ENCODE measurements at places on chromosomes 7 and 10.

DNA sequence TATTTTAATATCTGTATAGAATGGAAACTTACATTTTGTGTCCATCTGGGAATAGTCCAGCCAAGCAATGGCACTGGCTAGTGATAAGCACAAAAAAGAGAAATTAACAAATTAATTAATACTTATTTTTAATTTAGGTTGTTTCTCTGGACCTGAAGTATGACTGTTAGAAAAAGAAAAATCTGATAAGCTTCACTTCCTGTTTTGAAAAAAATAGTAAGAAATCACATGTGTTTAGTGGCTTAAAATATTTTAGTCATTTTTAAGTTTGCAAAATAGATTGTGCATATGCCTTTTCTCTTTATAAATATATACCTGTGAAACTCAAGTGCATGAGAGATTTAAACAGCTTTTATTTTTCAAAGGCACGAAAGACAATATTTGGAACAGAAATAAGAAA is 50.1 kb upstream of the CREB5 start:
- no peak for DNase-seq

GRCh38 chr7:28813243-28813962 is 144.7 kb downstream of the TRIL start:
- no peak for DNase-seq

DNA sequence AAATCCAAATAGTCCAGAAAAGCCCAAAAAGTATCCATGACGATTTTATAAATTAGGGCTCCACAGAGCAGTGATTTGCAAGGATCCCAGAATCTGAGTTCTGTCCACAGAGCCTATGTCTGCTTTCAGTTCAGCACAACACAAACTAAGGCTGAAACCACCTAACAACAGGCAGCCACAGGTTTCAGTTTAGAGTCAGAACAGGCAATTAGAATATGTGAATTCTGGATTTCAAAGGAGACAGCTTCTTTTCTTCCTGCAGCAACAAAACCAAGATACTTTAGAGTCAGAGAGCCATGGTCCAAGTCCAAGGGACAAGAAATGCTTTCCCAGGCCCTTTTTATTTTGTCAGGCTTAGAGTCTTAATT is 23.6 kb downstream of the IFIT3 start:
- peak; percentile 26 for DNase-seq

DNA sequence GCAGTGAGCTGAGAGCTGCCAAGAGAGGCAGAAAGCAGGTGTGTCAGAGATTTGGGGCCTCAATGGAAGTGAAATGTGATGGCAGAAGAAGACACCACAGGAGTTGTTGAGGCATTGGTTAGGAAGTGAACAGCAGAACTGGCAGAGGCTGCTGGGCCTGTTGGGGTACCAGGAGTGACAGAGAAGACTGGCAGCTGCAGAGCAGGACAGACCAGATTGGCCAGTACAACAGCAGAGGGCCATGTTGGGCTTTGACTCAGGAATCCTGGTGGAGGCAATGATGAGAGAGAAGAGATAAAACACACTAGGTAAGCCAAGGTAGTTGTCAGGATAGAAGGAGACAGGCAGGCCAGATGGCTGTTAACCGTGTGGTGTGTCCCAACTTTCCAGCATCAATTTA is 19.9 kb upstream of the HERPUD2 start:
- DNase-seq, result no peak

DNA sequence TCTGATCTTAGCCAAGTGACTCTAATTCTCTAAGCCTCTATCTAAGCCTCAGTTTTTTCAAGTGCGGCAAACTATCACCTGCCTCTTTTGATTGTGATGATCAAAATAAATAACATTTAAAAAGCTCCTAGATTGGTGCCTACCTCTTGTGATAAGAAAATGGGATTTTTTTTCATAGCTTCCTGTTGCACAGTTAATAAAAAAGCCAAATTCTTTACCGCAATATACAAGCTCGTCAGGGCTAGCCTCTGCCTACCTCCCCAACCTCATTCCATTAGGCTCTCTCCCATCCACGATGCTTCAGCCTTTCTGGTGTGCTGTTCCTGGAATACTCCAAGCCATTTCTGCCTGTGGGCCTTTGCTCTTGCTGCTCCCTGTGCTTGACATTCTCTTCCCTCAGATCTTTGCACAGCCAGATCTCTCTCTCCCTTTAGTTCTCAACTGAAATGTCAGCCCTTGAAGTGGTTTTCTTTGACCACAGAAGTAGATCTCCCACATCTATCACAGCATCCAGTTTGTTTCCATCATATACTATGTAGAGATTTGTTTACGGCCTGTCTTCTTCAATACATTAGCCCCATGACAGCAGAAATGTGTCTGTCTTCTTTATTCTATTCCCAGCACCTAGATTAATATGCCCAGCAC is 48.8 kb downstream of the SFR1 start:
- no peak for DNase-seq

GRCh38 chr7:150962553-150963399 is 15.3 kb downstream of the KCNH2 start:
- peak; percentile 34 for DNase-seq

DNA sequence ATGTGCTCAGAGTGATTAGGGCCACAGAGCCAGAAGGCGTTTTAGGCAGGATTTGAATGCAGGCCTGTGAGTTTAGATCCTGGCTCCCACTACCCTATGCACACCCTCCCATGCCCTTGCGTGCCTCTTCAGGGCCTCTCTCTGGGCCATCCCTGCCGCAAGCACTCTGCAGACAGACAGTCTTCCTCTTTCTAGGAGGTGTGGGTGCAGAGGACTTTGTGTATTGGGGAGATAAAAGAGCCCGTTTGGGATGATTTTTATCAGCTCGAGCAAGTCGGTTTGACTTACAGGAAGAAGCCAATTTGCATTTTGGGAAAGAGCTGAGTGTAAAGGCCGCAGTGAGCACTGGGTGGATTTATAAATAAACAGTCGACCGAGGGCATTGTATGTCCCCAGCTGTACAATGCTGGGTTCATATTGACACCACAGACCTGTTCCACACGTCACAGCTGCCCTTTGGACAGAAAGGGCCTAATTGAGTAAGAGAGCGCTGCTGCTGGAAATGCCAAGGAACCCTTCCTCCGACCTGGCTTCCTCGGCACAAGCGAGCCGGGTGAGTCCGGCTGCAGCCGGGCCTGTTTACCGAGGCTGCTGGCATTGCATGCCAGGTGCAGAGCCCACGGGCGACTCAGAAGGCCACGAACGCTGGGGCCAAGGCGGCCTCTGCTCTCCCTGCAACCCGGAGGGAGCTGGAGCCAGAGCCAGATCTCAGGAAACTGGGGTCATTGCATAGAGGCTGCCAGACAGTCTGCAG is 25.1 kb downstream of the ZMIZ1 start:
- no peak for DNase-seq

- DNase-seq, result no peak
Observed at GRCh38 chr10:86170255-86171108, 196.1 kb downstream of the GRID1 start.

GRCh38 chr7:41298409-41298808 is 404.5 kb downstream of the INHBA start:
- DNase-seq, result peak; percentile 66

- no peak for DNase-seq
Observed at GRCh38 chr7:90777041-90777440, 180.9 kb downstream of the CDK14 start.

DNA sequence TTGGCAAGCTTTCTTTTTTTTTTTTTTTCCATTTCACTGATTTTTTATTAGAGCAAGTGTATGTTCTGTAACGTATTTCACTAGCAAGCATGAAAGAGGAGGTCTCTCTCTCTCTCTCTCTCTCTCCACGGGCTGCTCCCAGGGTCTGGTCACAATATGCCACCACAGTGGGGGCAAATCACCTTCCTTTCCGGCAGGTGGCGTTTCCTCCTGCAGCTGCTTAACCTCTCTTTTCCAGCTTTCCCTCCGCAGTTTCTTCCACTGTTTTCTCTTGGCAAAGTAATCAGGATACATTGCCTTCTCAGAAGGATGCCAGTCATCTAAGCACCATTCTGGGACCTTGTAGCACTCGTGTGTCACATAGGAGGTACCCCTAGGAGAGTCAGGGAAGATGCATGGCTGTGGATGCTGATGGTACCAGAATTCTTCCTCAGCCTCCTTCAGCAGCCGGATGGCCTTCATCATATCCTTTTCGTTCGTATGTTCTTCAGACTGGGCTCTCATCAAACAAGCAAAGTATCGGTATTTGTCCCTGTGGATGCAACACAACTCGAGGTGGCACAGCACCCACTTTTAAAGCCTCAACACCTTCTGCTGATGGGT is 197.3 kb upstream of the PODXL start:
- DNase-seq, result peak; percentile 5

- DNase-seq, result no peak
Observed at GRCh38 chr7:21355406-21355874, 72.4 kb upstream of the SP4 start.

DNA sequence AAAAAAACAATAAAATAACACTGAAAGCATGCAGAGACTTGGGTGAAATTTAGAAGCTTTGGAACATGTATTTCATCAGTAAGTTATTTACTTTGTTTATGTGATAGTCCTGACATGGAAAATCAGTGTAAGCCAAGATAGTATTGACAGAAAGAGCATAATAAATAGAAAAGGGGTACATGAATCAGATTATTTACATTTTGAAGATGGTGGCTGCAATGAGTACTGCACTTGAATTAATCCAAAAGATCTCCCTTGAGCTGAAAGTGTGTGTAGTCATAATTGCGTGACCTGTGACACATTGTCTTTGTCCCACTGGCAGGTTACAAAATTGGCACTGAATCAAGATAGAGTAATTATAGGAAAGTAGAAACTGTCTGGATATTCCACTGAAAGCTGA is 562.9 kb downstream of the GFRA1 start:
- no peak for DNase-seq

DNA sequence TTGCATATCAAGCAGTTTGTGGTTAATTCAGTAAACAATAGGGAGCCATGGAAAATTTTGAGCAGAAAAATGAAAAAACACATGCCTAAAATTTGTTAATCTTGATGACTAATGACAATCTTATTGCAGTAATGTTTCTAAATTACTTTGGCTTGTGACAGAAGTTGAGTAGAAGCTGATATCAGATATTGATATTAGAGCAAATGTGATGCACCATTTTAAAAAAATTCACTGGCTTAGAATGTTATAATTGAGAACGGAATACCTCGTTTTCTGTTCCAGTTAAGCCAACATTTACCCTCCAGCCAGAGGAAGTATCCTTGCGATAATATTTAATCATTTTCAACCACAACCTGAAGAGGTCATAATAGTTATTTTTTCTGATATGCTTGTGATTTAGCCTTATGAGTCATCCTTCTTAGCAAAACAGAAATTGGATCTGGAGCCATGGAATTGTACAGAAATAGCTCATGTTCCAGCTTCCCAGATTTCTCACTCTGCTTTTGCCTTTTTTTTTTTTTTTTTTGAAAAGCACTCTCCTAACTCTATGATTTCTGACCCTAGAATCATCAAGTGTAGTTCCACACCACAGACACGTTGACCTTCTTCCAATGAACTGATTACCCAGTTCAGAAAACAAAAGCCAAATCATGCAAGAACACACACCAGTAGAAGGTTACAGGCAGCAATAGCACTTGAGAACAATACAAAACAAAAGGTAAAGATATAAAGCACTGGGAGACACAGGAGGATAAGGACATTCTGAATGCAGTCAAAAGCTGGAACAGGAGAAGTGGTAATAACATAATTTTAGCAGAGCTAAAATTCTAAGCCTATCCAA is 96.8 kb upstream of the PHYHIPL start:
- DNase-seq, result peak; percentile 82

DNA sequence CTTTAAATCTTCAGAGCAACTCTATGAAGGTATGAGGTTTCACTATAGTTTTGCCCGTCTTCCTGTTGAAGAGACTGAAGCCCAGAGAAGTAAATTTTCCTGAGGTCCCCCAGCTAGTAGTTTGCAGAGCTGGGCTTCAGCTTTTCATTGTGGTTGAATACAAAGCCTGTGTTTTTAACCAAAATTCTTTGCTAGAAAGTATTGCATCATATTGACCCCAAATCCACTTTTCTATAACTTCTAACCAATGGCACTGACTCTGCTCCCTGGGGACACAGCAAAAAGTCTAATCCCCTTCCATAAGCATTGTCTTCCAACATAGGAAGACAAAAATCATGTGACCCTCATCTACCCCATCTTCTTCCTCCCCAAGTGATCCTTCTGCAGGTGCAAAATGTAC is 93.0 kb downstream of the KCNMA1 start:
- peak; percentile 54 for DNase-seq

DNA sequence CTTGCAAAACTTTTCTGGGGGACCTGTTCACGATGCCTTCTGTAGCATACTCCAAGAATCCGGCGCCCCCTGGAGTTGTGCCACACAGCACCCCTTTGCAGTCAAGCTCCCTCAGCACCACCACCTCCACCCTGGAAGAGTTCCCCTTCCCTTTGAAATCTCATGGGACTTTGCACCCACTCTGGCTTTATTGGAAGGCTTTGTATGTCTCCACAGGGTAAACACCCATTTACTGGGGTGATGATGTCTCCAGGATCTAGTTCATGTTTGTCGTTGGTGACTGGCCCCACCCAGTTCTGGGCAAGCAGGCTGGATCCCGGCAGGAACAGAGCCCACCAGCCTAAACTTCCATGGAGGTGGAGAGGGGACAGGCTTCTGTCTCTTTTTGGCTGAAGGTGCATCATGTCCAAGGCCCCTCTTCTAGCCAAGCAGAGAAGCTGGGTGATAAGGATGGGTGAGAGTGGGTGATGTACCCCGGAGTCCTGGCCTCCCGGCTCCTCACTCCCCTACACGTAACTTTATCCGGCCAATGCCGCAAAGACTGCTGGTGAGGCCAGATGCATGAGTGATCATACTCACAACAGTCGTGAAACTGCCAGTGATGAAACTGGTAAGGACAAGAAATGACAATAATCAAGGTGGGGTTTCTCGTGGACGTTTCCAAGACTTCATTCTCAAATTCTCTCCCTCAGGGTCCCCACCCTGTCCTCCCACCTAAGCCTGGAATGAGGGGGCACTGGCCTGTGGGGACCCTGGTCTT is 695 bp upstream of the CLDN4 start:
- DNase-seq, result no peak

DNA sequence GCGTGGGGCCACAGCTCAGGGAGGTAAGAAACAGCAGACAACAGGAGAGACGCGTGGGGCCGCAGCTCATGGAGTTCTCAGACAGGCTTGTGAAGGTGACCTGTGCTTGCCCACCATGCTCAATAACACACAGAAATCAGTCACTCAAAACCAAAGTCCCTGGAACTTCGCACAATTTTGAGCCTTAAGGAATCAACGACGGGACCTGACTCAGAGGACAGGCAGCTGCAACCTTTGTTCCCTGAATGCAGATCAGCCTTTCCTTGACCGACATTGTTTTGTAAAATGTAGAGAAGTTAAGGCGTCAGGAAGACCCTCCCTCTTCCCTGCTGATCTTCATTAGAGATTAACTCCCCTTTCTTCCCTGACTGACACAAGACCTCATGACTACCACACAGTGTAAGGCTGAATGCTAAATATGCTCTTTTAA is 8.5 kb upstream of the KNDC1 start:
- DNase-seq, result no peak

DNA sequence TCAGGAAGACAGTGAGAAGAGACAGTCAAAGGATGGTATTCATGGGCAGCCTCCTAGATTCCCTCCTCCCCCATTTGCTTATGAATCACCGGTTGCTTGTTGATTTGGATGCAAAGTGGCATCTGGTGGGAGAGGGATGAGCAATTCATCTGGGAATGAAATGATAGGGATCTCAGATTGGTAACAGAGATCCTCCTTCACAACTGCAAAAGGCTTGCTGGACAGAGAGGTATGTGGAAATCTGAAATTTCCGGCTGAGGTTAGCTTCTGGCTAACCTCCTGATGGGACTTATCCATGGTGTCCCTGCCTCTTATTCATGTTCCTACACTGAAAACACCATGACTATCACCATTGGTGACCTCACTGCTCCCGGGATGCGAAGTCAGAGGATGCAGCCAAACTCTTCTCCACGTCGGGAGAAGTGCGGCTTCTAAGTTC is 48.4 kb upstream of the PODXL start:
- DNase-seq, result peak; percentile 87

- DNase-seq, result no peak
Observed at GRCh38 chr10:29005988-29006387, 282.9 kb upstream of the LYZL1 start.

Data from fibroblast of upper back skin (primary cell).